ENCODE measurements at places on chromosomes 3 and 15.

- no peak for DNase-seq
These were observed 64.3 kb downstream of the MINDY4B start for GRCh38 chr3:150840802-150841515.

DNA sequence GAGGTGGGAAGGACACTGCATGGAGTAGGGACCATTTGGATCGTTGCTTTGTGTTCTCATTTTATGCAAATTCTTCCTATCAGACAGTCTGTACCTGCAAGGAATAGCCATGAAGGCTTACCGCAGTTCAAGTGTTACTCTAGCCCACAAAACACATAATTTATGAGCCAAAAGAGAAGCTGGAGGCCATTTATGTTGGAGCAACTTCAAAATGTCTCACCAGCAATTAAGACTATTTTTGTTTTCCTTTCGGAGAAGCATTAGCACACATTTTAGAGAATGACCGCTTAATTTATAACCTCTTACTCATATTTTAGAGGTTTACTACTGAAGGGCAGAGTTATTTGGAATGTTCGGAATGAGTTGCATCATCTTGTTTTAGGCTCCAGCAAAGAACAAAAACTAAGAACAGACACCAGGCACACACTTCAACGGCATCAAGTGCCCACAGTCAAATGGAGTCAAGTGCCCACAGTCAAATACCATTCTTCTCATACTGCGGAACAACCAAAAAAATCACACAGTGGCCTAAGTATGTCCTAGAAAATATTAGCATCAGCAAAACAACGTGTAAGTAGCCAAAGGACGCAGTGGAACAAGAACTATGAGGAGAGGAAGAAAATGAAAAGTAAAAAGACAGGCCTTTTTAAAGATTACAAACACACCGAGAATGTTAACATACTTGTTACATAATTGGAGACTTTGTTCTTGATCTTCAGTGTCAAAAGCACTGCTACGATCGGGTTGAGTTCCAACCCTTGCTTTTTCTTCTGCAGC lies 17.5 kb upstream of the GOLGA8J start:
- DNase-seq: no peak

GRCh38 chr3:31880020-31880419 lies 101.0 kb downstream of the OSBPL10 start:
- no peak for DNase-seq

GRCh38 chr3:112813723-112814171 lies 32.9 kb downstream of the CD200R1L start:
- no peak for DNase-seq

GRCh38 chr15:92533298-92533697 lies 122.3 kb downstream of the FAM174B start:
- DNase-seq: no peak

DNA sequence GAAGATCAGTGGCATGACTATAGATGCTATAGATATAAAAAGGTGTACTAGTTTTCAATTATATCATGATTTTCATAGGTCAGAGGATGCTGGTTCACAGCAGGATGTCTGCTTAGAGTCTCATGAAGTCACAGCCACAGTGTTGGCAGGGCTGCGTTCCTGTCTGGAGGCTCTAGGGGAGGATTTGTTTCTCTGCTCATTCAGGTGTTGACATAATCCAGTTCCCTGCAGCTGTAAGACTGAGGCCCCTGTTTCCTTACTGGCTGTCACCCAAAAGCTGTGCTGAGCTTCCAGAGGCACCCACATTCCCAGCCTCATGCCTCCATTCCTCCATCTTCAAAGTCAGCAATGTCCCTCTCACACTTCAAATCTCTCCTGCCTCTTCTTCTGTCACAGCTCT lies 170.7 kb downstream of the OCA2 start:
- DNase-seq: peak; percentile 4

DNA sequence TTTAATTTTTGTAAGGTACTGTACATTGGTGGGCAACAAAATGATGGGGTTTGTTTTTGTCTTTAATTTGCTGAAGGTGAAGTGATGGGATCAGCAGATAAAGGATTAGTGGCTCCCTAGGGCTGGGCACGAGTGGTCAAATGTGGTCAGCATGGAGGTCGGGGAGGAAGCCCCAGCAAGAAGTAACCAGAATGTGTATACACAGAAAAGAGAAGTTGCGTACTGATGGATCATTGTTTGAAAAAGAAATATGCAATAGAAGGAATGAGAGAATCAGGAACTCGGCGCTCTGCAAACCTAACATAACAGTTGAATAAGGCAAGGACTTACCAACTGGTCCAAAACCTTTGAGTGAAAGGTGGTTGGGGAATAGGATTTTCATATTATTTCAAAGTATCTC lies 1.5 kb downstream of the TMOD2 start:
- no peak for DNase-seq

DNA sequence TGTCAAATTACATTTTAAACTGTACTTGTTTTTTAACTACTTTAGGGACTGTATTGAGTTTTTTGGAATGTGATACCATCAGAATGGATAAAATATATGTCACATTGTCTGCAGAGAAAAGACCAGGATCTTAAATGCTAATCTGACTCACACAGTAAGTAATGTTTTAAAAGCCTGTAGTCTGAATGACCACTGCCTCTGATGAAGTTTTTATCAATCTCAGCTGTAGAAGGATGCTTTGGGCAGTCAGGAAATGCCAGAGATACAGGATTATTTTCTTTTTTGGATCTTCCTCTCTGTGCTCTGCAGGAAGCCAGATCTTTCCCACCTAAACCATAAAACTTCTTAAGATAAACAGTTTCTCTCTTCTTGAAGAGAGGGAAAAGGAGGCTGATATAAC lies 73.1 kb upstream of the PRTG start:
- no peak for DNase-seq

- DNase-seq: no peak
These were observed 185.1 kb upstream of the TPM1 start for GRCh38 chr15:62857411-62857853.

DNA sequence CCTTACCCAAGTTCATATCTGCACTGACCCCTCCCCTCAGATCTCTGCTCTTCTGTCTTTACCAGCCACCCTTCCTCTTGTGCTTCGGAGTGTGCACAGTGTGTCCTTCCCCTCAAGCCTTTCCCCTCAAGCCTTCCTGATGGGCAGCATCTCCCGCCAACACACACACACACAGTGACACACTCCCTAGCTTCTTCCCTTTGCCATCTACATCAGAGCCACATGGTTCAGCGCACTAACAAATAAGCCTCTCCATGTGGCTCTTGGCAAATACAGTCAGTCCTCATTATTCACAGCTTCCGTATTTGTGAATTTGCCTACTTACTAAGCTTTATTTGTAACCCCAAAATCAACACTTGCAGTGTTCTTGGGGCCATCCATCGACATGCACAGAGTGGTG lies 37.5 kb downstream of the SH3BP5 start:
- DNase-seq: no peak

GRCh38 chr3:128497305-128498126 lies 4.5 kb upstream of the GATA2 start:
- peak; percentile 91 for DNase-seq

GRCh38 chr15:81882504-81882903 lies 163.3 kb downstream of the MEX3B start:
- no peak for DNase-seq

GRCh38 chr3:123275691-123276090 lies 73.9 kb downstream of the SEC22A start:
- DNase-seq: no peak

GRCh38 chr15:49225572-49226281 lies 55.7 kb downstream of the GALK2 start:
- DNase-seq: peak; percentile 64

- DNase-seq: no peak
These were observed 17.1 kb downstream of the STX19 start for GRCh38 chr3:94011233-94011711.

DNA sequence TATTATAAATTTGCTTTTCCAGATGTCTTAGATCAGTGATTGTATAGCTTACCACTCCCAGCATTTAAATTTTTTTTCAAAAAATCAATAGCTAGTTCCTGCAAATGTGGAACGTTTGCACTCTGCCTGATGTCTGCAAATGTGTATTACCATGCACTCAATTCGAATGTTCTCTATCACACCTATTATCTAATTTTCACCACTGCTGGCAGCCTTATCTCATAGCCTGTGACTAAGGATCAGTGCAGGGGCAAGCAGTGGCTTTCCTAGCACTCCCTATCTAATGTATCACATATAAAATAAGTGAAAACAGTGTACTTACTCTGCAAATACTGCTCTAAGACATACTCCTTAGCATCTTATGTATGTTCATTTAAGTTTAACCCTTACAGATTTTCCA lies 196.3 kb upstream of the PLSCR5 start:
- DNase-seq: peak; percentile 12

GRCh38 chr3:29697989-29698388 lies 417.1 kb downstream of the RBMS3 start:
- DNase-seq: no peak

DNA sequence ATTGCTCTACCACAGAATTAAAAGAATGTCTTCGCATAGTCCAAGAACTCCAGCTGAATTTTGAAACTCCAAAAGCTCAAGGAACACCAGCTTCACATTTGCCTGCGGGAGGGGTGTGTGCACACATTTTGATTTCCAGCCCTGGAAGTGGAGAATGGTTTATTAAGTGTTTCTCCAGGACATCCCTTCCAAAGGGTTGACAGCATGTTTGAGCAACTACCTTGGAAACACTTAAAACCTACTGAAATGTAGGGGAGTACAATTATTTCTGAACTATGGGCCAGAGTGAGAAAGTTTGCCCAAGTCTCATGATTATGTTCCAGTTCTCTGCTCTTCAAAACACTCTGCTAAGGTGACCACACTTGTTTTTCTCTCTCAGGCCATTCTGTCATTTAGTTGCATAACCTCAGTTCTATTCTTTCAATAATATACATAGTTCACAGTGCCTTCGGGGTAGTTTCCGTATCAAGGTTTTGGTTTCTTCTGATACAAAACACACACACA lies 7.9 kb downstream of the ACP3 start:
- no peak for DNase-seq

- DNase-seq: no peak
These were observed 189.0 kb downstream of the VGLL3 start for GRCh38 chr3:86801921-86802320.

DNA sequence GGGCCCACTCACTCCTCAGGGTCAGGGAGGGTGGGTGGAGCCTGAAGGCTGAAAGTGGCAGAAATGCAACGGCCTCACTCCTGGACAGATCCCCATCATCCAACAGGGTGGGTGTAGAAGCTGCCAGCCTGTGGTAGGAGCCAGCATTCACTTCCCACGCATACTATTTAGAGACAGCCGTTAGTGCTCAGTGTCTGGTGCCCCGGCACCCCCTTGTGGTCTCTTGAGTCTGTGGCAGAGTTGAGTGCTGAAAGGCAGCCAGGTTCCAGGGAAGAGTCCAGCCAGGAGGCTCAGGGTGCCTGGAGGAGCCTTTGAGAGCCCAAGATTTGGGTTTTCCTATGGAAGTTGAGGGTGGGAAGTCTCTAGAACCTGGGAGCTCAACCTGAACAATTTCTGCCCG lies 2.1 kb upstream of the GNAT1 start:
- DNase-seq: peak; percentile 89

DNA sequence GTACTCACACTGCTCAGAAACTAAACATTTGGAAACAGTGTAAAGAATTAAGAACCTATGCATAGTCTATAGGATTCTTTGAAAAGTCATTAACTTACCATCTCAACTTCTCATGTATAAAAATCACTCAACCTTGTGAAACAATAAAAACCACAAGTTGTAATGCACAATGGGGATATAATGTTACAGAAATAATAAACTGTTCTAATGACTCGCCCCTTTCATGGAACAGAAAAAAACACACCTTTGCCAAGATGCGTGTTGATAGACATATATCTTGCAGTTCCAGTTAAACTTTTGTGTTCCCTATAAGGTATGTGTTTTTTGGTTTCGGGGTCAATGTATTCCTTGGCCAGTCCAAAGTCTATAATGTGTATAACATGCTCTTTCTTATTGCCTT lies 50.8 kb upstream of the PPIB start:
- DNase-seq: no peak

DNA sequence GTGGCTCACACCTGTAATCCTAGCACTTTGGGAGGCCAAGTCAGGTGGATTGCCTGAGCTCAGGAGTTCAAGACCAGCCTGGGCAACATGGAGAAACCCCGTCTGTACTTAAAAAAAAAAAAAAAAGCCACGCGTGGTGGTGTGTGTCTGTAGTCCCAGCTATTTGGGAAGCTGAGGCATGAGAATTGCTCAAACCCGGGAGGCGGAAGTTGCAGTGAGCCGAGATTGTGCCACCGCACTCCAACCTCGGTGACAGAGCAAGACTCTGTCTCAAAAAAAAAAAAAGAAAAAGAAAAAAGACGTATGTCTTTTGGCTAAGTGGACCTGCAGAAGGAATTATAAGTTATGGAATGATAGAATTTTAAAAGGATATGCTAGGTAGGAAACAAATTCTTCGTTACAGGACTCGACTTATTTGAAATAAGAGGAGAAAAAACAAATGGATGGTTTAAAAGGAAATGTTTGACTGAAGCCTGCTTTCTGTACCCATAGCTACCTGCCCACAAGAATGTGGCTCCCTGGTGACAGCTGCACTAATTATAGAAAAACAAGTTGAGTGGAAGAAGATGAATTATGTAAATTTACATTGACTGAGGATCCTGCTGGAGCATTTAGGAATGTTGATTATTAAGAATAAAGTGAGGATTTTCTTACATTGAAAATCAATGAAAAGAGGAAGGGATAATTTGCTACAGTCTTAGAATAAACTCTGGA lies 36.0 kb upstream of the SKIL start:
- DNase-seq: no peak

DNA sequence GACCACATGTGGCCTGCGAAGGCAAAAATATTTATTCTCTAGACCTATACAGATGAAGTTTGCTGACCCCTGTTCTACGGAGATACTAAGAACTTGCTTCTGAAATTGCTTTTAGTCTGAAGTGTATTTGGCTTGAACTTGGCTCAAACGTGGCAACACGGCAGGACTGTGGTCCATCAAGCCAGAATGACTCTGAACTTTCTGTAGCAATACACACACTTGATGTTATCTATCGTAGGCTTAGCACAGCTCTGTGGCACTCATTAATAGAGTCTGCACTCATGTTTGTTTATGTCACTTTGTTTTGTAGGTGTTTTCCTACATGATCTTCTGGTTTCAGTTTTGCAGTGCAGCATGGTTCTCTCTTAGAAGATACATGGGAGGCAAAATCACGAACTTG lies 298.1 kb downstream of the ADAMTS17 start:
- no peak for DNase-seq

GRCh38 chr3:52874160-52874701 lies 23.1 kb downstream of the STIMATE start:
- DNase-seq: no peak

GRCh38 chr3:46065750-46066256 lies 38.5 kb upstream of the XCR1 start:
- no peak for DNase-seq

- no peak for DNase-seq
These were observed 752.0 kb upstream of the GRM7 start for GRCh38 chr3:6108957-6109356.
